ENCODE measurements at places on chromosomes 3 and 15. TPM values are rescaled to one million over a fixed set of nuclear protein-coding genes. Genes with fewer than 3 reads are reported as not detected.
A peak's percentile ranks its signal among the peaks of the same experiment; 100 is the strongest.

- DNase-seq: no peak
Measured at GRCh38 chr3:3172627-3173026, 6.9 kb downstream of the CRBN start.

DNA sequence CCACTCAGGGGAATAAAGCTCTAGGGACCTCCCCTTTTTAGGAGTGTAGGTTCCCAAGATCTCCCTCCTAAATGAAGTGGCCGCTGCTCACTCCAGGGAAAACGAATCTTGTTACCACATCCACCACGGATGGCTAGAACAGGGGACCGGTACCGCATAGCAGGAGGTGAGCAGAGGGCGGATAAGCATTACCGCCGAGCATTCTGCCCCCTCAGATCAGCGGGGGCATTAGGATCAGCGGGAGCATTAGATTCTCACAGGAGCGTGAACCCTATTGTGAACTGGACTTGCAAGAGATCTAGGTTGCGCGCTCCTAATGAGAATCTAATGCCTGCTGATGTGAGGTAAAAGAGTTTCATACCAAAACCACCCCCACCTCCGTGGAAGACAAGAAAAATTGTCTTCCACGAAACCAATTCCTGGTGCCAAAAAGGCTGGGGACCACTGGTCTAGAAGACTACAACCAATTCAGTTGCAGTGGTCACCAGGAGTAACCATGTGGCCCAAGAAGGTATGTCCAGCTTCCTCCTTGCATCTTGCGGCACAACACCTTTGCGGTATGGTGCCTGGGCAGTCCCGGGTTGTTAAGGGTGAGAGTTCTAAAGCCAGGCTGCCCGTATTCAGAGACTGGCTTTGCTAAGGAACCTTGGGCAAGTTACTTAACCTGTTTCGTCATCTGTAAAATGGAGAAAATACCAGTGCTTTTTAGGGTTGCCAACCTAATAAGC, 1.1 kb upstream of the SS18L2 start:
- no peak for DNase-seq

DNA sequence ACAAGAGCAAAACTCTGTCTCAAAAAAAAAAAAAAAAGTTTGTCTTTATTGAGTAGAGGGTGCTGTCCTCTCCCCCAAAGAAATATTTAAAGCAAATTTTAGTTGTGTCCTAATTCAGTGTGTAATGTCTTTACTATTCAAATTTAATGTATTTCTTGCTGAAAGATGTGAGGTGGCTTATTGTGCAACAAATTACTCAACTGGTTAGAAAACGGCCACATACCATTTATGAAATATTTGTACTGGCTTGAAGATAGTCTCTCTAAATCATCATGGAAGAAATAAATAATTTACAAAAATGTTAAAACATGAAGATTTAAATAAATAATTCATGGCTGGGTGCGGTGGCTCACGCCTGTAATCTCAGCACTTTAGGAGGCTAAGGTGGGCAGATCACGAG, 63.0 kb downstream of the SLTM start:
- no peak for DNase-seq

CRYBG3 gene
- 29.9 TPM for total RNA-seq

CHRNA5 gene
- under 0.01 TPM for total RNA-seq

DNA sequence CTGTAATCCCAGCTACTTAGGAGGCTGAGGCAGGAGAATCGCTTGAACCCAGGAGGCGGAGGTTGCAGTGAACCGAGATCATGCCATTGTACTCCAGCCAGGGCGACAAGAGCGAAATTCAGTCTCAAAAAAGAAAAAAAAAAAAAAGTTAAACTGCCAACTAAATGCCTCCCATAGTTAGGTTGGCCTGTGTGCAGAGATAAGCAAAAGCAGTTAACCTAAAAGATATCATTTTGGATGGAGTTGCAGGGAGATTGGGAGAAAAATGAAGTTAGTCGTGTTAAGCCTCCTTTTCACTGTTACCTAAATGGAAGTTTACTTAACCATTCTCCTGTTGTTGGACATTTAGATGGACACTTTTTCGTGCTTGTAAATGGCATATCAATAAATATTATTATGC, 11.4 kb upstream of the FETUB start:
- DNase-seq: no peak

TM4SF18 gene
- not detected for total RNA-seq

DNA sequence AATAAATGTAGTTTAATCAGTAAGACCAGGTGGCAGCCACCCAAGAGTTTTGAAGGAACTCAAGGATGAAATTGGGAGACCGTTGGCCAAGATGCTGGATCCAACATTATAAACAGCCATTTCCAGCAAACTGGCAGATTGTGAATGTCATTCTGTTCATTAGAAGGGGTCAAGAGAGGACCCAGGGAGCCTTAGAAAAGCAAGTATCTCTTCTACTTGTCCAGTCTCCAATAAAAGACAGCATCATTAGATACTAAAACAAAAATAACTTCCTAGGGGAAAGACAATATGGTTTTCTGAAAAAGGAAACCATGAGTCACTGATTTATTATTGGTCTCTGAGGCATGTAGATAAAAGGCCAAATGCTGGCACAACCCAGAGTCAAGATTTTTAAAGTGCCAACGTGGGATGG, 67.9 kb downstream of the GADL1 start:
- peak; percentile 56 for DNase-seq

DNA sequence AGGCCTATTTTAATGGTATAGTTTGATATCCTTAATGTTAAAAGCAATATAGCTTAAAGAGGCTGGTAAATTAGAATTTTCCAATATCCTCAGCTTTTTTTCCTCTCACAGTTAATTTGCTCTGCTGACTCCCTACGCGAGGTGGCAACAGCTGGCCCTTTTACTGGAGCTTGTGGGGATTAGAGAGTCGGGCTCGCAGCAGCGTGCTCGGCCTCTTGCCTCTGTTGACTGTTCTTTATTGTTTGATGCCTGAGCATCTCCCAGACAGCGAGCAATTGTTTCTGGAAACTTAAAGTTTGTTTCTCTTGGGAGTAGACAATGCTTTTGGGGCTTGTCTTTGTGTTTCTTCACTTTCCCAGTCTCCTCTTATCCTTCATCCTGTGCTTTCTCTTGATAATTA, 80.8 kb downstream of the OPA1 start:
- DNase-seq: no peak

DNA sequence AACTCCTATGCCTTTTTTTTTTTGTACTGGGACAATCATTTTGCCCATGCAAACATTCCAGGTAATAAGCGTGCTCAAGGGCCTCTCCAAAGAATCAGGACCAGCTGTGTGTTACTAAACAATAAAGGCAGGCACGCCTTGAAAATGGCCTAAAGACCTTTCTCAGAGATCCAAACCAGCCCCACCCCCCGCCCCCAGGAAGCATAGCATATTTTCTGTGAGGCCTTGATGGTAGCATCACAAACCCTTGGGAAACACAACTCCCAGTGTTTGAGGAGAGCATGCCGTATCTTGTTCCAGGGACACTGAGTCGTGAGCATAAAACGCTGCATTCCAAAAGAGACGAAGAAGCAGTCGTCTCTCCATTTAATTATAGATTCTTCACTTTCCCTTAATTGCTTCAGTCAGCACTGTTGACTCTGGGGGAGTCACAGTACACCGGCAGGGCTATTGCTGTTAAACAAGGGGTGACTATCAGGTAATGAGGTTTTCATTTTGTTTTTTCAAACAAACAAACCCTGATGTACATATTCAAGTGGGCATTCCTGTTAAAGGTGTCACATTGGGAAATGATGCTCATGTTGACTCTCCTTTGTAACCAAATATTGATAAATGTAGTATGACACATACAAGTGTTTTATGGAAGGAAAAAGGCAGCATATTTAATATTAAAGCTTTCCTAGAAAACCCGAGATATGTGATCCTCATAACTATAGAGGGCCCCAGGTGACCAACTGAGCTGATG, 4.4 kb upstream of the TPM1 start:
- DNase-seq: no peak

DNA sequence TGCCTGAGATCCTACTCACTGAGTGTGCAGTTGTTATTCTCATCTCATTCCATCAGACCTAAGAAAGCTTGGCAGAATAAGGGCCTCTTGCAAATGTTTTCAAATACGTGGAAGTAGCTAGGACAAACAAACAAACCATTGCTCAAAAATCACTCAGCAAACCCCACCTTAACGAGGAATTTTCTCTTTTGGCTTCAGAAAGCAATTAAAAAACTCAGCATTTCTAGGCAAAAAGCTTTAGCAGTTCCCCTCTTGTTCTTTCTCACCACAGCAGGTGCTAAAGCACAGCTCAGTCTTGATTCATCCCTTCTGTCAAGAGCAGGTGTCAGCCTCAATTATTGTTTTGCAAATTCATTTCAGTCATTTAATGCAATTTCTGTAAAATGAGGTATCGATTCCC, 58.6 kb upstream of the NUDT16 start:
- no peak for DNase-seq

GOLGA8G gene
- not detected for total RNA-seq

DNA sequence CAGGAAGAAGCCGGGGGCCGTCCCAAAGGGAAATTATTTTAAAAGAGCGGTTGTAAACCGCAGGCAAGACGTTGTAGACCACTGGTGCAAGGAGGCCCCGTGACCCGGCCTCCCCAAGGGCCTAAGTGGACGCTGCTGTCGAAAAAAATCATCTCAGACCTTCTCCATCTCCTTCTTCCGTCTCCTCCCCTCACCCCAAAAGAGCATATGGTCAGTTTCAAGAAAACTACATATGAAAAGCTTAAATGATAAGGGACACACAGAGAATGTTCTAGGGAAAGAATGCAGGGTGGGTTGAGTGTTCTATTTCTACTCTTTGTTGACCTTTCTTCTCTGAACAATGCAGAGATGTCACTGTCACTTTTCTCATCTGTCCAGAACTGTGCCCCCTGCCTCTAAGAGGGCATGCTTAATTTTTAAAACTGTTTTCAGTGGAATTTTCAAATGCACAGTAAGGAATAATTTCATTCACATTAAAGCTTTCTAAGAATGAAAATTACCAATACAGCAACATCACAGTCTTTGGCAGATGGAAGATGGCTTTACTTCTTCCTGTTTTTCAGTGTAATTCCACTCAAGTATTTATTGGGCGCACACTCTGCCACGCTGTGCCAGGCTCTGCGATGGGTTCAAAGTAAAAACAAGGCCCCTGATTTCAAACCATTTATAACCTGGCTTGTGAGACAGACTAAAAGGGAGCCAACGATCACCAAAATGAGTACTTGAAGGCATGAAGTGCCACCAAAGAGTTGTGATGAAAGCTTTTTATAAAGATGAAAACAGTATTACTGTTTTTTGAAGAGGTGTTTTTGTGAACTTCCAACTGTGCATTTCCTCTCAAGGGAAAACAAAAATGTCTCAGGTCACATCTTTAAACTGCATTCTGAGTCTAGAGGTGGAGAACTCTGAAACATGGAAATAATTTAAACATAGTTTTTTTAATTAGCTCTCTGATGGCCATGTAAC, 891 bp upstream of the TOP2B start:
- DNase-seq: peak; percentile 63

MYZAP gene
- not detected for total RNA-seq

GOLGA6L7 gene
- total RNA-seq: not detected

- no peak for DNase-seq
Measured at GRCh38 chr3:67685499-67685898, 31.1 kb upstream of the SUCLG2 start.

DNA sequence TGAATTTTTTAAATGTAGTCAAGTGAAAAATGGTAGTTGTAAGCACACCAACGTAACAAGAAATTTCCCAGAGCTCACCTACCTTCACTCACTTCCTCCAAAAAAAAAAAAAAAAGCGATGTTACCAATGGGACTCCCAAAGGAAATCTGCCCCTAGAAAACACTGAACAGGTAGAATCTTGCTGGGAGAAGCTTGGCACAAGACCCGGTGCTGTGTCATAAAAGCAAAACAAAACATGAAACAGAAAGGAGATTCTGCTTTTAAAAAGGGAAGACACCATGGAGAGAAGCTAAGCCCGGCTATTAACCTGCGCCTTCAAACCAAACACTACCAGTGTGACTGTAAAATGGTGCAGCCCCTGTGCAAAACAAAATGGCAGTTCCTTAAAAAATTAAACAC, 40.5 kb downstream of the PGPEP1L start:
- DNase-seq: no peak

WDR5B gene
- 5.4 TPM for total RNA-seq

- no peak for DNase-seq
Measured at GRCh38 chr3:13332158-13332557, 88.0 kb downstream of the NUP210 start.

GRCh38 chr3:71551311-71551919, 32.1 kb downstream of the FOXP1 start:
- no peak for DNase-seq

DNA sequence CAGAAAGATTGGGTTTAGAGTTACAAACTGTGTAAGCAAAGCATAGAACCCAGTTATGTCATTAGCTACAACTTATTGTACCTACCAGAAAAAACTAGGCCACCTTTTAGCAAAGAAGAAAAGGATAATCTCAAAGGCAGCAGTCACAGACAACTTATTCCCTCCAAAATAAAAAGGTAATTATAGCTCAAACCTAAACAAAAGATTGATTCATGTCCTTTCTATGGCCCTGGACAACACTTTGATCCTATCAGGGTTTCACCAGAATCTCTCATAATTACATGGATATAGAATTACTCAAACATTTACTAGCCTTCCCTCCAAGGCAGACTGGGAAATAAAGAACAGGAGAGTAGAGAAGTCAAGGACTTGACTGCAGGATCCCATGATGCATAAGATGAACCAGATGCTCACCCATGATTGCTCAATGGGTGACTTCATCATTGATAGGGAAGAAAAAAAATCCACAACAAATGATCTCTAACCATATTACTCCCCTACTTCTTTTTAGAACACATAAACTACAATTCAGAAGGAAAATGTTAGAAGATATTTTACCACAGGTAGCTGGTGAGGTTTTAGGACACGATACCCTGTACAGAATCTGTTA, 17.4 kb downstream of the DET1 start:
- DNase-seq: peak; percentile 25

GRCh38 chr3:180068023-180068422, 31.3 kb upstream of the PEX5L start:
- no peak for DNase-seq

DNA sequence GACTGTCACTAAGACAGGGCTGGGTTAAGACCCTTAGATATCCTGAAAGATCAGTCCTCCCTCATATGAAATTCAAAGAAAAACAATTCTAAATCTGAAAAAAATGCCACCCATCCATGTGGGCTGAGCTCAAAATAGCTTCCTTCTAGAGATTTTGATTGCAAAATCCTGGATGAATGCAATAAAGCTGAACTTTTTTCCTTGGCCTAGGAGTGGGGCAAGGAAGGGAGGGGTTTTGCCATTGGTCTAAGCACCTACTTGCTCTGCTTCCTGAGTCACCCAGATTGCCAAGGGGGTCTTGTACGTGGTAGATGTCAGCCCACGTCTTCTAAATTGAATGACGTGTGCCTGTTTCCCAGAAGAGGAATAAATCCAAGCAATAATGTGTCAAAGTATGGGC, 15.3 kb upstream of the SMAD3 start:
- peak; percentile 76 for DNase-seq

DNA sequence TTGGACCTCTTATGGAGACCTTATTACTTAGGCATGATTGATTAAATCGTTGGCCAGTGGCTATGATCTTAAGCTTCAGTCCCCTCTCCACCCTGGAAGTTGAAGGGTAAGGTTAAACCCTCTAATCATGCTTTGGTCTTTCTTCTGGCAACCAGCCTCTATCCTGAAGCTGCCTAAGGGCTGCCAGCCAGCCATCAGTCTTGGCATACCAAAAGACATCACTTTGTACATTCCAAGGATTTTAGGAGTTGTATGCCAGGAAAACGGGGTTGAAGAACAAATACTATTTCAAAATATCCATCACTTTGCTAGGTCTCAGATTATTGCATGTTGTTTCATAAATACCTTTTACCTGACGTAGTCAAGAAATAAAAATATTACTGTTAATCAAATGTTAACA, 28.9 kb downstream of the UBE2E2 start:
- peak; percentile 28 for DNase-seq
